ENCODE measurements at places on chromosomes 12 and 14. TPM values are rescaled to one million over a fixed set of nuclear protein-coding genes. Genes with fewer than 3 reads are reported as not detected.

Gene MYH6
- not detected for total RNA-seq

GRCh38 chr14:37232907-37233481 lies 35.3 kb downstream of the MIPOL1 start:
- no peak overlapping the region for H3K27ac ChIP-seq
- H3K27me3 ChIP-seq = no peaks in the 10 kb centered on the region
- no peak for DNase-seq
- no peak overlapping the region for H3K4me3 ChIP-seq
- H3K4me1 ChIP-seq = peaks cover 13% of the 10 kb centered on the region
- H3K36me3 ChIP-seq = no peaks in the 10 kb centered on the region

GRCh38 chr12:87182696-87183233 lies 846.4 kb downstream of the C12orf50 start:
- no peak for DNase-seq
- no peaks in the 10 kb centered on the region for H3K36me3 ChIP-seq
- no peak overlapping the region for H3K4me3 ChIP-seq
- H3K27ac ChIP-seq = no peak overlapping the region
- no peaks in the 10 kb centered on the region for H3K4me1 ChIP-seq

GRCh38 chr12:11805043-11805442 lies 155.6 kb downstream of the ETV6 start:
- H3K36me3 ChIP-seq = no peaks in the 10 kb centered on the region
- DNase-seq = no peak
- no peak overlapping the region for H3K4me3 ChIP-seq
- peaks cover 29% of the 10 kb centered on the region for H3K4me1 ChIP-seq
- no peak overlapping the region for H3K27ac ChIP-seq
- no peaks in the 10 kb centered on the region for H3K27me3 ChIP-seq

GRCh38 chr14:73216030-73216429 lies 21.3 kb upstream of the PAPLN start:
- DNase-seq = no peak
- H3K27ac ChIP-seq = no peak overlapping the region
- H3K27me3 ChIP-seq = no peaks in the 10 kb centered on the region
- no peaks in the 10 kb centered on the region for H3K36me3 ChIP-seq
- no peak overlapping the region for H3K4me3 ChIP-seq

- H3K27me3 ChIP-seq = no peaks in the 10 kb centered on the region
- no peak overlapping the region for H3K4me3 ChIP-seq
- H3K27ac ChIP-seq = peak overlapping the region; percentile 88
- DNase-seq = no peak
- no peaks in the 10 kb centered on the region for H3K36me3 ChIP-seq
- H3K4me1 ChIP-seq = peaks cover 64% of the 10 kb centered on the region
Observed at GRCh38 chr14:51394384-51394783, 154.3 kb downstream of the TMX1 start.

DNA sequence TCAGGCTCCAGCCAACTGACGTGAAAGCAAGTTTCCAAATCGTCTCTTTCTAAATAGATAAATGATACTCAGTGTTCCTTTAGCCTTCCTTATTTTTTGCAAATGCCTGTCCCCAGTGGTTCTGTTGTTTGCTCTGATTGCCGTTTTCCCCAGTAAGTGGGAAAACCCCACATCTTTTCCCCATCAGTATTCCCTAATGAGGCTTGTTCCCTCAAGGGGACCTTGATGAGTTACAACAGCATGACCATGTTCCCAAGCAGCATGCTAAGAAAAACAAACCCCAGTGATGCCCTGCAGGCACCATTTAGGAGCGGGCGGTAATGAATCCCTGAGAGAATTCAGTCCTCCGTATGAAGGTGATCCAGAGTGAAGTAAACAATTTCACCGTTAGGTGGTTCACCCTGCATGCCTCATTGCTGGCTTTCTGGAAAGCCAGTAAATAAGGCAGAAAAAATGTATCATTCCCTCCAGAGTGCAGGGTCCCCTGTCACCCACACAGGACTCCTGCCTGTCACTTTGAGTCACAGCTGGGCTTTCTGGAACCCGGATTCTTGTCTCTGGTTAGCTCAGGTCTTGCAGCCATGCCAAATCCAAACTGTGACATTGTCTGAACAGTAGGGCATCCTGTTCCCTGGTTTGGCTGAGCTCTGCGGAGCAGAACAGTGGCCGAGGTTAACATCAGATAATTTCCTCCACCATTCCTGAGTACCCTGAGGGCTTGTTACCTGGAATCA lies 222.6 kb downstream of the RGS6 start:
- DNase-seq = no peak
- no peaks in the 10 kb centered on the region for H3K4me1 ChIP-seq
- no peaks in the 10 kb centered on the region for H3K36me3 ChIP-seq
- H3K27ac ChIP-seq = no peak overlapping the region

- DNase-seq = no peak
- no peaks in the 10 kb centered on the region for H3K36me3 ChIP-seq
- peak overlapping the region; percentile 65 for H3K27ac ChIP-seq
- H3K4me1 ChIP-seq = peaks cover 93% of the 10 kb centered on the region
- no peaks in the 10 kb centered on the region for H3K27me3 ChIP-seq
Observed at GRCh38 chr14:93006567-93007051, 83.7 kb downstream of the CHGA start.

- H3K27ac ChIP-seq = no peak overlapping the region
- no peaks in the 10 kb centered on the region for H3K36me3 ChIP-seq
Observed at GRCh38 chr12:132317233-132317938, 12.0 kb downstream of the GALNT9 start.

GRCh38 chr12:11677752-11678151 lies 28.3 kb downstream of the ETV6 start:
- H3K27me3 ChIP-seq = no peaks in the 10 kb centered on the region
- H3K4me3 ChIP-seq = no peak overlapping the region
- no peak overlapping the region for H3K27ac ChIP-seq
- no peak for DNase-seq
- H3K4me1 ChIP-seq = peaks cover 3% of the 10 kb centered on the region
- H3K36me3 ChIP-seq = peaks cover 8% of the 10 kb centered on the region

Gene AMDHD1
- total RNA-seq = not detected

Gene LRP6
- total RNA-seq = 8.7 TPM

- H3K4me3 ChIP-seq = peak overlapping the region; percentile 72
- no peaks in the 10 kb centered on the region for H3K27me3 ChIP-seq
- H3K4me1 ChIP-seq = peaks cover 30% of the 10 kb centered on the region
- H3K27ac ChIP-seq = peak overlapping the region; percentile 85
- H3K36me3 ChIP-seq = peaks cover 15% of the 10 kb centered on the region
- DNase-seq = no peak
Observed at GRCh38 chr12:56128670-56129205, 671 bp downstream of the ESYT1 start.

Gene TMEM117
- 26.7 TPM for total RNA-seq

Gene CHURC1
- total RNA-seq = 28.9 TPM

Gene TMEM119
- 1.6 TPM for total RNA-seq

- H3K4me1 ChIP-seq = no peaks in the 10 kb centered on the region
- H3K36me3 ChIP-seq = peaks cover 29% of the 10 kb centered on the region
- DNase-seq = no peak
Observed at GRCh38 chr14:99534863-99535262, 53.7 kb downstream of the CCNK start.

- H3K27me3 ChIP-seq = peaks cover 5% of the 10 kb centered on the region
- no peak for DNase-seq
- H3K4me3 ChIP-seq = no peak overlapping the region
- no peaks in the 10 kb centered on the region for H3K36me3 ChIP-seq
- no peaks in the 10 kb centered on the region for H3K4me1 ChIP-seq
- H3K27ac ChIP-seq = no peak overlapping the region
Observed at GRCh38 chr14:34220921-34221320, 241.1 kb downstream of the SPTSSA start.

DNA sequence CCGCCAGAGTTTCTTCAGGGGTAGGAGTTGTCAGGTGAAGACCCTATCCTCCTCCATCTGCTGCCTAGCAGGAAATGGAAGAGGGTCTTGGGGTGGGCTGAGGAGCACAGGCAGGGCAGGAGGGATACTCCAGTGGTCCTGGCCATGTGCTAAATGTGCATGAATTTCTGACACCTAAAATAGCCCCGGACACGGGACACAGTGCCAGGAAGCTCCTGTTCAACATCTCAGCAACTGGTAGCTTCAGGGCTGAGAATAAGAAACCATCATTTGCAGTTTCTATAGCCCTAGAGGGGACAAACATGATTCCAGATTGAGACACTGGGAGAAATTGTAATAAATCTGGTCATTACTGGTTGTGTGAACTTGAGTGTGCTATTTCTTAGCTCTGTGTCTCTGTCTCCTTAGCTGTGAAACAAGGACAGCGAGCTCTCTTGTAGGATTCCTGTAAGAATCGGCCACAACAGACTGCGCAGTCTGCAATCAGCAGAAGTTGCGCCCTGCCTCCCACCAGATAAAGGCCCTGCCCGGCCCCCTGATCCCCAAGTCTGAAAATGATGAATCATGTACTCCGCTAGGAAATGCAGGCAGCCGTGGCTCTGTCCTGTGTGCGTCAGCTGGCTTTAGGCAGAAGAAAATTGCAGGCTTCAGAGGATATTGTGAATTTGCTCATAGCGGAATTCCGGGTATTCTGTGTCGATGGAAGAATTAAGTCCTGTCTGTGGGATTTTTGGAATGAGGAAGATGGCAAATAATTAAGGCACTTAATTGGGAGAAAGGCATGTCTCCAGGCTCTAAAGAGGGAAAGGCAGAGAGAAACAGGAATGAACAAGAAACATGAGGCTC lies 35.2 kb upstream of the MEG3 start:
- H3K4me1 ChIP-seq = no peaks in the 10 kb centered on the region
- no peak overlapping the region for H3K27ac ChIP-seq
- H3K27me3 ChIP-seq = peaks cover 77% of the 10 kb centered on the region
- H3K36me3 ChIP-seq = no peaks in the 10 kb centered on the region

GRCh38 chr14:99261912-99262787 lies 9.8 kb downstream of the BCL11B start:
- H3K27me3 ChIP-seq = no peaks in the 10 kb centered on the region
- H3K4me3 ChIP-seq = peak overlapping the region; percentile 0
- DNase-seq = no peak

GRCh38 chr12:112381406-112381882 lies 787 bp downstream of the HECTD4 start:
- H3K27ac ChIP-seq = peak overlapping the region; percentile 81
- H3K36me3 ChIP-seq = no peaks in the 10 kb centered on the region
- H3K27me3 ChIP-seq = no peaks in the 10 kb centered on the region
- peaks cover 16% of the 10 kb centered on the region for H3K4me1 ChIP-seq

Gene ARHGAP9
- total RNA-seq = 20.4 TPM

DNA sequence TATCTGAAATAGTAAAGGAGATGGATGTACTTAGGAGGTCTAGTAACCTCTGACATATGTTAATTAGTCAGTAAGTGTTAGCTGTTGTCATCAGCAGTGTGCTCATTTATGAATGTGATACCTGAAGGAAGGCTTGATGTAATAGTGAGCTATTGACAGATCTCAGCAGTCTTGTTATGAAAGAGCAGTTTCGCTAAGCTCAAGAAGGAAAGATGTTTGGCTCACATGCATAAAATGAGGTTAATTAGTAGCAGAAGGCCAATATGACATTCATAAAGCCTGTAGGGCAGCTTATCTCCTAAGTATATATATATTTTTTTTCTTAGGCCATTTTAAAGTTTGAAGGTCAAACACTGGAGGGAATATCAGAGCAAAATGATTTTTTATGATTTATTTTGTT lies 2.8 kb downstream of the FAM234B start:
- H3K36me3 ChIP-seq = no peaks in the 10 kb centered on the region
- peaks cover 3% of the 10 kb centered on the region for H3K4me1 ChIP-seq
- no peak overlapping the region for H3K4me3 ChIP-seq
- no peak overlapping the region for H3K27ac ChIP-seq

DNA sequence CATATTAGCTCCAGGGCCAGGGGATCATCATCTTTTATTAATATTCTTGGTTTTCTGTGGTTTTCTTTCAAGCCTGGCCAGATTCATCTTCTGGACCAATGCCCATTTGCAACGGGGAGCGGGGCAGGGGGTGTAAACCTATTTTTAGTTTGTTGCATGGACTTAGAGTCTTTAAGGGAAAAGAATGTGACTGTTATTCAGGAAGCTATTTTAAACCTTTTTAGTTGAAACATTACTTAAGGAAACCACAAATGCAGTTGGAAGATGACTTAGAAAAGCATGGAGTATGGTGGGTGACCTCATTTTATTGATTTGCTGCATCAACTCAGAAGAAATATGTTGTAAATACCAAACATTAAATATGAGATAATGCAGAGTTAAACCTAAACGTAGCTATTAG lies 368.4 kb upstream of the E2F7 start:
- H3K4me1 ChIP-seq = no peaks in the 10 kb centered on the region
- H3K27ac ChIP-seq = no peak overlapping the region
- H3K4me3 ChIP-seq = no peak overlapping the region
- no peaks in the 10 kb centered on the region for H3K36me3 ChIP-seq
- DNase-seq = no peak
- no peaks in the 10 kb centered on the region for H3K27me3 ChIP-seq

DNA sequence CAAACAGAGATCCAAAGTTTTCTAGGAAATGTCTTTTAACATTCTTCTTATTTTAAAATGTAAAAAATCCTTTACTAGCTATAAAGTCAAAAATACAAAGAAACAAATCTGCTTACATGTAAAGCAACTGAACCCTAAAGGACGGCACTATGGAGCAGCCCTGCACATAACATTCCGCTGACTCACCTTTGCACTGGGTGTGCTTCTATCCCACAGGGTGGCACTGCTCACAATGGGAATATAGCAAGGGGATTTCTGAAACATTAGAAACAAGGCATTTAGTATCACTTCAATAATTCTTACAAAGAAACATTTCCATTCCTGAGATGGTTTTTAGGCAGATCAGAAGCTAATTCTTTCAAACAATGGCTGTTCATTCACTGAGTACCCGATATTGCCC lies 94.3 kb downstream of the C12orf42 start:
- H3K36me3 ChIP-seq = no peaks in the 10 kb centered on the region
- H3K4me3 ChIP-seq = no peak overlapping the region
- no peak for DNase-seq
- no peaks in the 10 kb centered on the region for H3K27me3 ChIP-seq

- DNase-seq = no peak
- H3K27ac ChIP-seq = no peak overlapping the region
- H3K36me3 ChIP-seq = no peaks in the 10 kb centered on the region
- peaks cover 13% of the 10 kb centered on the region for H3K4me1 ChIP-seq
- H3K4me3 ChIP-seq = no peak overlapping the region
- H3K27me3 ChIP-seq = peaks cover 34% of the 10 kb centered on the region
Observed at GRCh38 chr14:36509069-36509917, 10.7 kb downstream of the NKX2-1 start.

Gene RND1
- 0.57 TPM for total RNA-seq

Gene OR11H6
- not detected for total RNA-seq

- no peak for DNase-seq
- H3K27me3 ChIP-seq = no peaks in the 10 kb centered on the region
- no peak overlapping the region for H3K4me3 ChIP-seq
- H3K36me3 ChIP-seq = no peaks in the 10 kb centered on the region
- peak overlapping the region; percentile 78 for H3K27ac ChIP-seq
Observed at GRCh38 chr14:68506021-68506644, 286.7 kb downstream of the ZFP36L1 start.

Gene SP7
- total RNA-seq = not detected

All from esophagus squamous epithelium (tissue), 5 donors.